ENCODE measurements at places on chromosomes 3 and 15. TPM values are rescaled to one million over a fixed set of nuclear protein-coding genes. Genes with fewer than 3 reads are reported as not detected.

DNA sequence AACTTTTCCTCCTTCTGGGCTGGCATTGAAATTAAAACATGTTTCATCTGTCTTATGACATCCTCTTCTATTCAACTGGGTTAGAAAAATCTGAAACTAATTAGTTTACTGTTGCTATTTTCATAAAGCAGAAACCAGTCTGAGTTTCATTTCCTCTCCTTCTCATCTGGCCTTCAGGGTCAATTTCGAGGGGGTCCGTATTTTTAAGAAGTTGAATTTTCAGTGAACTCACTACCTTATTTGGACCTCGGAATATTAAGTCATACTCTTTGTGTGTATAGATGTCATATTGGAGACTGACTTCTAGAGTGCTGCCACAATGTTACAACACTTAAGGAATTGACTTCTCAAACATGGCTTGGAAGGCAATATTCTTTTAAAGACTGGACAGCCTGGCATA, 485.9 kb downstream of the SQOR start:
- H3K4me1 ChIP-seq = no peaks in the 10 kb centered on the region
- no peaks in the 10 kb centered on the region for H3K27me3 ChIP-seq
- no peak for DNase-seq

GRCh38 chr3:13767896-13768295, 112.0 kb downstream of the WNT7A start:
- no peak overlapping the region for H3K4me3 ChIP-seq
- no peak overlapping the region for H3K27ac ChIP-seq

DNA sequence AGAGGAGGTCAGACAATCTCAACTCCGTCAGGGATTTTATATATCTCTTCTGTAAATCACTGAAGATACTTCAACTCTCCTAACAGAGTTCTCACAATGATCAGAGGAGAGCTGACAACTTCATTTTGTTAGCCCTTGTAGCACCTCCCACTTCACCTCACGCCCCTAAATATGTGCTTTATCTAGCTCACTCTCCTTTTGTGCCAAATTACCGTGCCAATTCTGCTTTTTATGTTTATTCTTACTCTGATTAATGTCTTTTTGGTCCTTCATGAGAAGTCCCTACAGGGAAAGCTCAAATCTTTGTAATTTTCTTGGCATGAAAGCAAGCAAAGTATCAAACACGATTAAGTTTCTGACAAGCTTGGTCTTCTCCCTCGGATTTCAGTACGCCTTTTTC, 636.1 kb upstream of the NAALADL2 start:
- no peaks in the 10 kb centered on the region for H3K36me3 ChIP-seq
- H3K27me3 ChIP-seq = no peaks in the 10 kb centered on the region
- no peak overlapping the region for H3K4me3 ChIP-seq

GRCh38 chr15:57518779-57519405, 72.8 kb upstream of the MYZAP start:
- H3K4me1 ChIP-seq = no peaks in the 10 kb centered on the region
- DNase-seq = no peak
- no peak overlapping the region for H3K27ac ChIP-seq
- no peaks in the 10 kb centered on the region for H3K27me3 ChIP-seq
- H3K4me3 ChIP-seq = no peak overlapping the region
- no peaks in the 10 kb centered on the region for H3K36me3 ChIP-seq

DNA sequence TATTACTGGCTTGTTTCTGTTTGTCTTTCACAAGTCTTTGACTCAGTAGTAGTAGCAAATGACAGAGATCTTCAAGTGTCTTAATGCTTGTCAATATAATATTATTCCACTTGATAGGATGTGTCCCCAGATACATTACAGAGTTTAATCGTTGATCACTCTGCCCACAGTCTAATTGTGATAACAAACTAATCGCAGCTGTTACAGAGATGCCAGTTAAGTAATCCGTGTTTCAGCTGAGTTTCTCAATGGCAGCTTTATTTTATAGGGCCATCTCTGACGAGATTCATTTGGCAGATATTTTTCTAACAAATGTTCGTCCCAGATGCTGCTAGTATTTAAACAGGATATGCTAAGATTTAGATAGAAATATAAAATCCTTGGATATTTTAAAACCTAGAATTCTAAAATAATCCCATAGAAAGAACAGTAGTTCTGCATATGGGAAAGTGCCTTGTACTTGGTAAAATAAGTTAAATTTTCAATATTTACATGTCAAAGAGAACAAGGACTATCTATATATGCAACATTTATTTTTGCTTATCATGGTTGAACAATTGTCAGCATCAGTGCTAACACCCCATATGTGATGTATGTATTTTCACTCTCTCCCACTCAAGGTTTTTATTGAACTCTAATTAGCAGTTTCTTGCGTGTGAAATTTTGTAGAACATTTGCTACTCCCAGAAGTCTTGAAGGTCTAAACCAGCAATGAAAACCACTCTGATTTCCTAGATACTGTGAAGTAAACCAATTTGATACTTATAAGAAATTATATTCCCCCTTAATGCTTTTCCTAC, 185.5 kb downstream of the MBNL1 start:
- H3K36me3 ChIP-seq = peaks cover 11% of the 10 kb centered on the region
- no peak overlapping the region for H3K4me3 ChIP-seq
- H3K27ac ChIP-seq = peak overlapping the region; percentile 21
- peaks cover 26% of the 10 kb centered on the region for H3K4me1 ChIP-seq
- DNase-seq = no peak

The RTP3 gene
- total RNA-seq = not detected

The GJD2 gene
- total RNA-seq = not detected

The ATP13A5 gene
- total RNA-seq = not detected

The OXTR gene
- total RNA-seq = 0.58 TPM

Measured in naive thymus-derived CD8-positive, alpha-beta T cell (primary cell).